ENCODE measurements at places on chromosomes 2 and 18. TPM values are rescaled to one million over a fixed set of nuclear protein-coding genes. Genes with fewer than 3 reads are reported as not detected.

- DNase-seq = no peak
These were observed 49.1 kb downstream of the COBLL1 start for GRCh38 chr2:164792316-164793170.

GRCh38 chr2:45892757-45893156 is 241.3 kb downstream of the PRKCE start:
- DNase-seq = no peak

- no peak for DNase-seq
These were observed 1383.3 kb upstream of the CDH2 start for GRCh38 chr18:29560270-29560669.

Gene TMSB10
- 6,715 TPM for total RNA-seq

Gene AQP4
- total RNA-seq = not detected

Gene VWA3B
- total RNA-seq = 0.30 TPM

Gene UCN
- 14.9 TPM for total RNA-seq
